ENCODE measurements at places on chromosomes 7 and 10.

- DNase-seq, result peak; percentile 69
Observed at GRCh38 chr10:93152136-93152535, 78.4 kb downstream of the CYP26A1 start.

- no peak for DNase-seq
Observed at GRCh38 chr10:128934492-128934891, 532.5 kb upstream of the MGMT start.

DNA sequence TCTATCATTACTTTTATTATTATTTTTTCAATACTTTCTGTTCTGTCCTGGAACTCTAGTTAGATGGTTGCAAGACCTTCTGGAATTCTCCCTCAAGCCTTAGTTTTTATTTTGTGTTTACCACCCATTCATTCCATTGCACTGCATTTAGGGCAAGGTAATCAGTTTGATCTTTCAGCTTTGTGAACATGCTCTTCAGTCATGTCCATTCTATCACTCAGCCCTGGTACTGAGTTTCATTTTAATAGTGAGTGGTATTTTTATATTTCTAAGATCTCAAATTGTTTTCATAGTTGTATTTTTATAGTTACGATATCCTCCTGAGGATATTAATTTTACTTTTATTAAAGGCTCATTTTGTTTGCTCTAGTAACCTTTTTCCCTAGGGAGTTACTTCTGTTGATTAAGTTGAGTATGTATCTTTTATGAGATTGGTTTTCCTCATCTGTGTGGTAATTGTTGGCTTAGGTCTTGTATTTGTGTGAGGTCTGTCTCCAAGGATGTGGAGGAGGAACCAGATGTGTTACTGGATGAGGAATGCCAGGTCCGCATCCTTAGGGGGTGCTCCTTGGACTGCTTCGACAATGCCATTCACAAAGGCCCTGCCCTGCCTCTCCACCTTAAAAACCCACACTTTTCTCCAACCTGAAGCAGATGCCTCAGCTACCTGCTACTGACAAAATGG, 46.7 kb upstream of the RAB18 start:
- no peak for DNase-seq

DNA sequence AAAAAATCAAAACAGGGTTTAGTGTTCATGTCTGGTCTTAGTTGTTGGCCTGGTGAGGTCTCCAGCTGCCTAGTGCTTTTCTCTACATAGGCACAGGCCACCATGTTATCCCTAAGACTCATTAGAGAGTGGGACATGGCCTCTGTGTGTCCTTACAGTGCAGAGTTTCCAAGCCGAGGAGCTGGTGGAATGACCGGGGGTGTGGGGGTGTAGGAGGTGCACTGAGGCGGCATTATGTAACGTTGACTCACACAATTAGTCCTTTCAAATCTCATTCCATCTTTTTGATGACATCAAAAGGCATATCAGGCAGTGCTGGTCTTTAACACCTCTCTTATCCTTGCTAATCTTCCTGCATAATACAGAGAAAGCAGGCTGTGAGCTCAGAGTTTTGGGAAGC, 71.3 kb downstream of the MTPN start:
- DNase-seq, result no peak

DNA sequence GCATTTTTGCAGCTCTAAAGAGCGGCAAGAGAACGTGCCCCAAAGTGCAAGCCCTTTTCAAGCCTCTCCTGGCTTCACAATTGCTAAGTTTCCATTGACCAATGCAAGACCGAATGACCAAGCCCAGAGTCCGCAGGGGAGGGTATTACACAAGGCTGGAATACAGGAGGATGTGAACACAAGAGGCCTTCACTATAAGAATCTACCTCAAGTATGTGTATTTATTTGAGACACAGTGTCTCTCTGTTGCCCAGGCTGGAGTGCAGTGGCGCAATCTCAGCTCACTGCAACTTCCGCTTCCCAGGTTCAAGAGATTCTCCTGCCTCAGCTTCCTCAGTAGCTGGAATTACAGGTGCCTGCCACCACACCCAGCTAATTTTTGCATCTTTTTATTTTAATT, 22.2 kb upstream of the TPST1 start:
- DNase-seq, result no peak

GRCh38 chr7:148474481-148475025, 116.0 kb upstream of the C7orf33 start:
- no peak for DNase-seq

GRCh38 chr7:12839508-12840153, 152.2 kb downstream of the ARL4A start:
- no peak for DNase-seq

- DNase-seq, result no peak
Observed at GRCh38 chr10:73246322-73246645, 771 bp downstream of the DNAJC9 start.

- DNase-seq, result no peak
Observed at GRCh38 chr7:5525271-5526099, 101.9 kb upstream of the TNRC18 start.
